ENCODE measurements at places on chromosomes 11 and 22.

DNA sequence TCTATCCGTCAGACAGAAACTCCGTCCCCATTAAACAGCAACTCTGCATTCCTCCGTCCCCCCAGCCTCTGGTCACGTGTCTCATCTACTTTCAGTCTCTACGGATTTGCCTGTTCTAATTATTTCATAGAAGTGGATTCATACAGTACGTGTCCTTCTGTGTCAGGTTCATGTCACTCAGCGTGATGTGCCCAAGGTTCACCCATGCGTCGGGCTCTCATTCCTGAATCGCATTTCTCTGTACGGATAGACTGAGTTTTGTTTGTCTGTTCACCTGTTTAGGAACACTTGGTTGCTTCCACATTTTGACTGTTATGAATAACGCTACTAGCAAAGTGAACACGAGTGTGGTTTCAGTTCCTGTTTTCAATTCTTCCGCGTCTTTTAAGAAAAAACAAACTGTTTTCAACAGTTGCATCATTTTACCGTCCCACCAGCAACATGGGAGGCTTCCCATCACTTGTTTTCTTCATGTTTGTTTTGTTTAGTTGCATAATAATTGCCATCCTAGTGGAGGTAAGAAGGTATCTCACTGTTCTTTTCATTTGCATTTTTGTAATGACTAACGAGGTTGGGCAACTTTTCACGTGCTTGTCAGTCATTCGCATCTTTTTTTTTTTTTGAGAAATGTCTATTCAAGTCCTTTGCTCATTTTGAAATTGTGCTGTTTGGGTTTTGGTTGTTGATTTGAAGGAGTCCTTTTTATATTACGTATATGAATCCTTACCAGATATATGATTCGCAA, 8.9 kb upstream of the NLRP6 start:
- DNase-seq: no peak

DNA sequence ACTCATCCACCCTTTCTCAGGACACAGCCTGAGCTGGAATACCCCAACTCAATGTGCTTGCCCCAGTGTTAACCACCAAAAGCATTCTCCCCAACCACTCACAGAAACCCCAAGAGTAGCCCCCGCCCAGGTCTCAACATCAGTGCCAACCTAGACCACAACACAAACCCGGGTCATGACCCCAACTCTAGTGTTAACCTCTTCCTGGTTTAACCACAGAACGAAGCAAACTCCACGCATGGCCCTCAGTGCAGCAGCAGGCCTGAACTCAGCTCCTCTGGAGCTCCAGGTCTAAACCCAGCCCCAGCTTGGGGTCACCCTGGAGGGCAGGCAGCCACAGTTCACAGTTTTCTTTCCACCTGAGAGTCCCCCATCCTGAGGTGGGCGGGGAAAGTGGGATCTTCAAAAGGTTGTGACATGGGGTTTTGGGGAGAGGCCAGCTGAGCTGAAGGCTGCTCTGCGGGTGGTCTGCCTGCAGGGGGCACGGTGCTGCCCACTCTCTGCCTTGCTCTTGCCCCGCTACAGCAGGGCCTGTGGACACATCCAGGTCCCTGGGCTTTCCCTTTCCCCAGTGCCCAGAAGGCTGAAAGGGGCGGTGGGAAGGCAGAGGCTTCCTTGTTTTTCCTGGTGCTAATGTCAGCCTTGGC, 37.9 kb downstream of the NECTIN1 start:
- no peak for DNase-seq

- no peak for DNase-seq
These were observed 296.2 kb downstream of the NTM start for GRCh38 chr11:131666617-131667016.

GRCh38 chr11:115389790-115390189, 114.4 kb downstream of the CADM1 start:
- DNase-seq: no peak

DNA sequence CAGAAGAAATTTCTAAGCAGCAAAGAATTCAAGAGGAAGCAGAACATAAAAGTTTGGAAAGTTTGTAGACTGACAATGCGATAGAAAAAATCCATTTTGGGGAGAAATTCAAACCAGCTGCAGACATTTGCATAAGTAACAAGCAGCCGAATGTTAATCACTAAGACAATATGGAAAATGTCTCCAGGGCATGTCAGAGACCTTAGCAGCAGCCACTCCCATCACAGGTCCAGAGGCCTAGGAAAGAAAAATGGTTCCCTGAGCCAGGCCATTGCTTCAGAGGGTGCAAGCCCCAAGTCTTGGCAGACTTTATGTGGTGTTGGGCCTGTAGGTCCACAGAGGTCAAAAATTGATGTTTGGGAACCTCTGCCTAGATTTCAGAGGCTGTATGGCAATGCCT, 155.4 kb downstream of the NELL1 start:
- no peak for DNase-seq

- DNase-seq: no peak
These were observed 246.9 kb downstream of the CADM1 start for GRCh38 chr11:115257270-115257669.

GRCh38 chr22:40224702-40225101, 47.0 kb downstream of the TNRC6B start:
- DNase-seq: no peak

GRCh38 chr11:102313238-102313940, 3.9 kb upstream of the BIRC3 start:
- DNase-seq: no peak

DNA sequence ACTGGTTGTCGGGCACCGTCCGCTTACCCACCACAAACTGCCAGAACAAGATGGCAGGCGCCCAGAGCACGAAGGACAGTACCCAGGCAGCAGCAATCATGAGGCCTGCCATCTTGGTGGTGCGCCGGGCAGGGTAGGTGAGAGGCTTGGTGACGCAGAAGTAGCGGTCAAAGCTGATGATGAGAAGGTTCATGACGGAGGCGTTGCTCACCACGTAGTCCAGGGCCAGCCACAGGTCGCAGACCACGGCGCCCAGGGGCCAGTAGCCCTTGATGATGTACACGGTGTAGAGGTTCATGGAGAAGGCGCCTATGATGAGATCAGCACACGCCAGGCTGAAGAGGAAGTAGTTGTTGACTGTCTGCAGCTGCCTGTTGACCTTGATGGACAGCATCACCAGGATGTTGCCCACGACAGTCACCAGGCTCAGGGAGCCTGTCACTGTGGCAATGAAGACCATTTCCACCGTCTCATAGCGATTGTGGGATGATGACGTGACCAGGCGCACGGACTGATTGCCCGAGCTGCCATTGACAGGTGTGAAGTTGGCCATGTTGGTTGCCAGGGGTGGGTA, 4.6 kb downstream of the MDK start:
- no peak for DNase-seq

DNA sequence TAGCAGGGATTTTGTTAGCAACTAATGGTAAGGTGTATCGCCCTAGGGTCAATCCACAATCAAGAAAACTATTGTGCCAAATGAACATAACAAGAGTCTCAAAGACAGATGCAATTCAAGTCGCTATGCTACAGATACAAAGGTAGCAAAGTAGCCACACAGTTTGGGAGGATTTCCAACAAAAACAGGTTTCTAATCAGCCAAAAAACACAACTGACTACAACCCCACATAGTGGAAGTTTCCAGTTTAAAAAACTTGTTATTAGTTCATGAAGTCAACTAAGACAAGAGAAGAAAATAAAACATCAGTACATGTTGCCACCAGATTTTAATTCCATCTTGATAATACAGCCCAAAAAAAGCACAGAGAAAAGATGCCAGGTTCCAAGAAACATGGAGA, 38.0 kb downstream of the MYH9 start:
- DNase-seq: no peak

All from right forelimb (tissue), 1 donor.